ENCODE measurements at places on chromosomes 11 and 22.

DNA sequence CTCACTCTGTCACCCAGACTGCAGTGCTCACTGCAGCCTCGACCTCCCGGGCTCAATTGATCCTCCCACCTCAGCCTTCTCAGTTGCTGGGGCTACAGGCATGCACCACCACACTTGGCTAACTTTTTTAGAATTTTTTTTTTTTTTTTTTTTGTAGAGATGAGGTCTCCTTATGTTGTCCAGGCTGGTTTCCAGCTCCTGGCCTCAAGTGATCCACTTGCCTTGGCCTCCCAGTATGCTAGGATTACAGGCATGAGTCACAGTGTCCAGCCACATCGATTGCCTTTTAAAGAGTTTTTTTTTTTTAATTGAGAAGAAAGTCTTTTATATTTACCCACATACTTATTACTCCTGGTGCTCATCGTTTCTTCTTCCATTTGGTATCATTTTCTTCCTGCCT lies 30.0 kb downstream of the PARVG start:
- no peak for DNase-seq

GRCh38 chr11:115499241-115499799 lies 4.9 kb downstream of the CADM1 start:
- no peak for DNase-seq

GRCh38 chr11:106276859-106277436 lies 199.5 kb downstream of the AASDHPPT start:
- no peak for DNase-seq

DNA sequence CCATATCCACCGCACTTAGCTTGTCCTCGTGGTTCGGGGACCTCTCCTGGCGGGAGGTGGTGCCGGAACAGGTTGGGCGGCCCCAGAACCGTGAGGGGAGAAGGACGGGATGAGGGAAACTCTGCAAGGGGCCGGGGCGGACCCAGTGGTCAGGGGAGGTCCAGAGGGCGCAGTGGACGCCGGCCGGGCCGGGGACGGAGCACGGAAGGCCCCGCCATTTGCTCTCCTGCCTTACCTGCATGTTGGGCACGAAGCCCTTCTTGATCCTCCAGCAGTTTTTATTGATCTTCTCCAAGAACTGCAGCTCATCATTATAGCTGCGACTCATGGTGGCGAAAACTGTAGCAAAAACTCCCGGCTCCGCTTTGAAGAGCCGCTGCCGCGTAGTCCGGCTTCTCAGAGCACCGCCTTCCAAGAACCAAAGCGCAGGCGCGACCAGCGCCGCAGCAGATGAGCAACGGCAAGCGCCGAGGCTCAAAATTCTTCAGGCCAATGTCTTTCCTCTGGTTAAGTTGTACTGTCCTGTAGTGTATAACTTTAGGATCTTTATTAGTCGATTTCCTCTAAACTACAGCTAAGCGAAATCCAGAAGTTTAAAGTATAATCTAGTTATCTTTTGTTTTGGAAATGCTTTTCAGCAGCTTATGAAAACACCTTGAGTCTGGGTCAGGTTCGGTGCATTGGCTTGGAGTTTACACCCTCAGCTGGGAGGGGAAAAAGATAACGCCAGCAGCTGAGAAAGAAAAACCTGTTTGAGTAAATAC lies at the start of gene RTCB:
Gene RTCB, minus strand, starts transcription at position 419 of the 764 bp plus-strand sequence. Its CDS starts 91 bp downstream, at position 328.
- peak; percentile 24 for DNase-seq

DNA sequence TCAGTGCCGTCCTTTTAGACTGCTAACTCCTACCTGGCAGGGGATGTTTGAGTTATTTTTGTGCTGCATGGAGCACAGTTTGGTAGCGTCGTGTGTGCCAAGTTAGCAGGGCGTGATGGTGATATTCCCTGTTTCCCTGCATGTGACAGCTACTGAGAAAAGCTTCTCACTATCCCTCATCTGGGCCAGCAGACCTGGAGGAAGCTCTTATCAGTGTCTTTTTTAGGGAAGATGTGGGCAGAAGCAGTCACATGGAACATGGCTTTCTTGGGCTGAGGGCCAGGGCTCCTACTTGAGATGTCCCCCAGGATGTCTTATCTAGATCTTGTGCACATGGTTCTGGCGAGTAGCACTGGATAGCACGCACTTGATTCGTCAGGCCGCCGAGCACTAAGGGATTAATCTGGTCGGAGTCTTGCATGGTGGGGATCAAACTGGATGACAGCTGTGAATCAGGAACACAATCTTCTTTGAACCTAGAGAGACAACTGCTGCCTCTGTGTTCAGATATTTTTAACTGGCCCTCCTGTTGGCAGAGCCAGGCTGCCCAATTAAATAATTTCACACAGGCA lies 33.8 kb downstream of the TECTA start:
- no peak for DNase-seq

DNA sequence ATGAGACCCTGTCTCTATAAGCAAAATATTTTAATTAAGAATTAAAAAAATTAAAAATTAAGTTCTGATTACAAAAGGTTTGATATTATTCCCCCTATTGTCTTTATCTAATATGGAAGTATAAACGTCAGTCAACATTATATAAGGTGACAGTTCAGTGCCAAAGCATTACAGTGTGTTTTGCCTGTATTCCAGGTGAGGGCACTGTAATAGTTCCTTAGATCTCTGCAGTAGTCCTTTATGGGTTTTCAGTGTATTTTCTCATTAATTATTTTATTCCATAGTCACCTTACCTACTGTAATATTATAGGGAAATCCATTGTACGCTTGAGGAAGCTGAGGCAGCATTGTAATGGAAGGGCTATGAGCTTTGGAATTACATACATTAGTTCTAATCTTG lies 33.0 kb downstream of the FAR1 start:
- no peak for DNase-seq

DNA sequence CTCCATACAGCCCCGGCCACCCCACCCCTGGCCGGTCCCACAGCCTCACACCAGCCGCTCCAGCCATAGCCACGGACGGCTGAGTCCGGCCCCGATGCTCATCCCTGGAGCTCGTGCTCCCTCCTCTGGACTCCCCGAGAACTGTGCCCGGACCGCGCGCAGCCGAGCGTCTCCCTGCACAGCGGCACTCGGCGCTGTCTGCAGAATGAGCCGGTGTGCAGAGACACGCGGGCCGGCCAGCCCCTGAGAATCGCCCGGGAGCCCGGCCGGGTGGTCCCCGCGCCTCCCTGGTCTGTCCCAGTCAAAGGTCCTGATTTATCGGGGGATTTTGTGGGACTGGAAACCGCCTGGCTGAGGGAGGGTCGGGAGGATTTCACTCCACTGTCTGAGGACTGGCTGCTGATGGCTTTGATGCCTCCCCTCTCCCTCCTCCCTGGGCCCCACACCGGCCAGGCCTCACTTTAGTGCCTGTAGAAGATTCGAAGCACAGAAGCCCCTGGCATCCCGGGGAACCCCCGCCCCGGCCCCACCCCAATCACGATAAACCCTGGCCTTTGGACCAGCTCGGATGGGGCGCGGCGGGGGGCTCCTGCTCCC lies 102.7 kb downstream of the BRD1 start:
- no peak for DNase-seq

DNA sequence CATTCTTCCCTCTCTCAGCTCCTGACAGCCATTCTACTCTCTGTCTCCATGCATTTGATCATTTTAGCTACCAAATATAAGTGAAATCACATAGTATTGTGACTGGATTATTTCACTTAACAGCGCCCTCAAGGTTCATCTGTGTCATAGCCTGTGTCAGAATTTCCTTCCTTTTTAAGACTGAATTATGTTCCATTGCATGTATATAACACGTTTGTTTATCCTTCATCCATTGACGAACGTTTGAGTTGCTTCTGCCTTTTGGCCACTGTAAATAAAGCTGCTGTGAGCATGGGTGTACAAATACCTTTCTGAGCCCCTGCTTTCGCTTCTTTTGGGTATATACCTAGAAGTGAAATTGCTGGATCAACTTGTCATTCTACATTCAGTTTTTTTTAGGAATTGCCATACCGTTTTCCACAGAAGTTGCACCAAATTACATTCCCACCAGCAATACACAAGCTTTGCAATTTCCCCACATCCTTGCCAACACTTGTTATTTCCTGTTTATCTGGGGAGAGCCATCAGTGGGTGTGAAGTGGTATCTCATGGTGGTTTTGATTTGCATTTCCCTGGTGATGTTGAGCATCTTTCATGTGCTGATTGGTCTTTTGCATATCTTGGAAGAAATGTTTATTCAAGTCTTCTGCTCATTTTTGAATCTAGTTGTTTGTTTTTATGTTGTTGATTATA lies 17.5 kb downstream of the GLB1L2 start:
- no peak for DNase-seq

DNA sequence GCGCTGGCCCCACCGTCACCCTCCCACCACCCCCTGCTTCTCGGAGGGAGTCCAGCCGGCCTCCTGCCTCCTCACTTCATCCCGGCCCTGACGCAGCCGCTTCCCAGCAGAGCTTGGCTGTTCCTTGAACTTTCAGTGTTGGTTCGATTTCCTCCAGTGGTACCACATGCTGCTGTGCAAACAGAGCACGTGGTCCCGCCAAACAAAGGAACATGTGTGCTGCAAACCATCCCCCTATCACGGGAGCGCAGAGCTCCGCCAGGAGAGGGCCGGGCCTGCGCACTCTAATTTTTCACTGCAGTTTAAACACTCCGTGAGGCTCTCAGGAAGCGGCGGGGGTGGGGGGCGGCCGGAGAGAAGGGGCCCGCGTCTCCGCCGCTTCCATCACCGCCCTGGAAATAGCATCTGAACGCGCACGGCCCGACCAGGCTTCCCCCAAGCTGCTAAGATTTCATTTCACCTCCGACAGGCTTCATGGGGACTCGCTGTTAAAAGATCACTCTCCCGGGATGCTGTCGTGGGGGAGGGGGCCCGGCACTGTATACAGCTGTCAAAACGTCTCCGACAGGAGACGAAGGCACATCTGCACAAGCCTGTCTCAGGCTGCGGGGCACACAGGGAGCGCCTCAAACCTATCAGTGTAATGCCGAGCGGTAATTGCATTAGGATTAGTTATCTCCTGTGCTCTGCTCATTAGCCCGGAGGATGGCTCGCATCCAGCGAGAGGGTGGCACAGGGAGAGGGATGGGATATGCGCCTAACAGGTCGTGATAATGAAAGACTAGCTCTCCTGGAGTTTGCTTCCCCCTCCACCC lies 269.9 kb upstream of the SORL1-AS1 start:
- no peak for DNase-seq

DNA sequence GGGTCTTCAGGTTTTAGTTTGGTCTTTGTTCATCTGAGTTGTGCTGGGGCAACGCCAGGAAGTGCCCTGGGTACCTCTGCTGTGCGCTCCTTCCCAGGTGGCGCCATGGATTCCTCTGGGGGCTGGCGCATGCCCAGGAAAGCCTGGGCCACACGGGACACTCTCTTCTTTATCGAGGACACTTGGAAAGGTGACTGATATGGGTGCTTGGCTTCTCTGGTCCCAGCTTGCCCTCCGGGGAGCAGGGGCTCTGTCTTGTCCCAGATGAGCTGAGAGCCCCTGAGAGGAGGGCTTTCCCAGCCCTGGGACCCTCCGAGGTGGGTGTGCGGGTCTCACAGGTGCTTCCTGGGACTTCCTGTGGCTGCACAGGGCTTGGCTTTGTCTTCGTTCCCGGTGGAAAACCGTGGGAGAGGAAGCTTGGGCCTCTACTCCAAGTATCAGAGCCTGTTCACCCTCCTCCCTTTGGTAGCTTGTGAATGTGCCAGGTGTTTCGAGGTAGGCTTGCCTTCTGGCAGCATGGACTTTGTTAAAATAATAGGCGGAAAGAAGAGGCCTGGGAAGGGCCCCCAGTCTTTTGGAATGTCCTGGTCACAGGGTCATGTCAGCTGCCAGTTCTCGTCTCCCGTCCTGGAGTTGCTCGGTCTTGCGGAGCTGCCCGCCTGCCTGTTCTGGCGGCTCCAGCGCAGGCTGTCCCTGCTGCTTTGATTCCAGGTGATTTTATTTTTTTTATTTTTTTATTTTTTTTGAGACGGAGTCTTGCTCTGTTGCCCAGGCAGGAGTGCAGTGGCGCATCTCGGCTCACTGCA lies 10.1 kb upstream of the NEAT1 start:
- no peak for DNase-seq

GRCh38 chr11:117319214-117319840 lies 3.3 kb upstream of the BACE1 start:
- no peak for DNase-seq

DNA sequence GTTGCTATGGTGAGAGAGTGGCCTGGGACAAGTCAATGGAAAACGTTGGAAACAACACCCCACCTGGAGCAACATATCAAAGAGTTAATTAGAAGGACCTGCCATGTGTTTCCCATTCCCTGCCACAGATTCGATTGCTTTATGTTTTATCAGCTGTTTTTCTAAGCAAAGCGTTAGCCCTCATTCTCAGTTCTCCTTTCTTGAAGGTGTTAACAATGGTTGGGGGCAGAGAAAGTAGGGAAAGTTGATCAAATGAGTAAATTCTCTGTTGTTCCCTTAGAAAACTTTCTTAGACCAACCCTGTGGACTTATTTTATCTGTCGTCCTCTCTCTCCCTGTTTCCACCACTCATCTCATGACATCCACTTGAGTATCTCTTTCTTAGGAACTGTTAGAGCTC lies 102.5 kb downstream of the ADAMTS15 start:
- no peak for DNase-seq

- no peak for DNase-seq
Measured at GRCh38 chr11:3230636-3231549, 1.3 kb downstream of the MRGPRE start.

GRCh38 chr22:50605002-50605612 lies 4.5 kb downstream of the MAPK8IP2 start:
- no peak for DNase-seq

DNA sequence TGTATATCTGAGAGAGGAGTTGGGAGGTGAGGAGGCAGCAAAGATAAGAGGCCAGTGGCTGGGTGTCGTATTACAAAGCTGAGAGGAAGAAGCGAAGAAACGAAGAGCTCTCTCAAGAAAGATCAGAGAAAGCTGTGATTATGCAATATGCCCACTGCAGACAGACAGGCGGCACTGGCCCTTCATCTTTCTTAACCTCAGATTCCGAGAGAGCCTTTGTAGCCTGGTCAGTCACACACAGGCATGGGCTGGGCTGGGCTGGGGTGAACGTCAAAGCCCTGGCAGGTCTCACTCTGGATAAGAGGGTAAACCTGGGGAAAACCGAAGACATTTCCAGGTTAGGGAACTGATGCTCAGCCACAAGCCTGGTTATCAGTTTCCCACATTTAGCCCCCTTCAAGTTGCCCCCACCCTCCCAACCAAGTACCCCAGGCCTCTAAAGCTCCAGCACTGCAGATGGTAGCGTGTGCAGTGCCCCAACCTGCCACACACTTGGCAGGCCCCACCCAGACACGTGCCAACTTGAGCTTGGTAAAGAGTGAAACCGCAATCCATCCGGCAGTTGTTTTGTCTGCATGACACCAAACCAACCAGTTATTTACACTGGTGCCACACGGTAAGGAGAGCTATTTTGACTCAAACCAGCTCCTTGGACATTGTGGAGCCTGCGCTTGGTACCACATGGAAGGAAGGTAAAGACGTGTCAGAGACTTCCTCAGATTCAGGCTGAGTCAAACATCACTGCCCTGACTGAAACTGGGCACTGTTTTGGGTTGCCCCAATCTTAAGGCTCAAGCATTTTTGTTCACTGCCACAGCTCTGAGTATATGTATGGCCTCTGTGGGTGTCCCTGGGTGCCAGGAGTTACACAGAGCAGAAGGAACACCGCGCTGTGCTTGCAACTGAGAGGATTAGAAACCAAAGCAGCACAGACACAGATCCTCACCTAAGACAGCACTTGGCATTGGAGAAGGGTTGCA lies 135.9 kb downstream of the FDX1 start:
- DNase-seq: no peak

Measured in esophagus squamous epithelium (tissue), 5 donors.